ENCODE measurements at places on chromosomes 12 and 14.

- no peak for DNase-seq
Measured at GRCh38 chr14:105601360-105602242, 75.2 kb downstream of the TMEM121 start.

DNA sequence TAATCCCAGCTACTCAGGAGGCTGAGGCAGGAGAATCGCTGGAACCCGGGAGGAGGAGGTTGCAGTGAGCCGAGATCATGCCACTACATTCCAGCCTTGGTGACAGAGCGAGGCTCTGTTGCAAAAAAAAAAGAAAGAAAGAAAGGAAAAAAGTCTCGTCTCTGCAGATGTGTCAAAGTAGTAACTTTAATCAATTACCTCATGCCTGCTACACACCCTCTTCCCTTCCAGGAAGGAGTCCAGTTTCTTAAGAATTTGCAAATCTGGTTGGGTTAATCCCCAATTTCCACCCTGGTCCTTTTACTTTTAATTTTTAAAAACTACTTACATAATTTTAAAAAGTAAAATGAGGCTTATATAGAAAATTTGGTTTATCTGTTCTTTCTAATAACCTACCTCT lies 234.5 kb upstream of the KITLG start:
- no peak for DNase-seq

DNA sequence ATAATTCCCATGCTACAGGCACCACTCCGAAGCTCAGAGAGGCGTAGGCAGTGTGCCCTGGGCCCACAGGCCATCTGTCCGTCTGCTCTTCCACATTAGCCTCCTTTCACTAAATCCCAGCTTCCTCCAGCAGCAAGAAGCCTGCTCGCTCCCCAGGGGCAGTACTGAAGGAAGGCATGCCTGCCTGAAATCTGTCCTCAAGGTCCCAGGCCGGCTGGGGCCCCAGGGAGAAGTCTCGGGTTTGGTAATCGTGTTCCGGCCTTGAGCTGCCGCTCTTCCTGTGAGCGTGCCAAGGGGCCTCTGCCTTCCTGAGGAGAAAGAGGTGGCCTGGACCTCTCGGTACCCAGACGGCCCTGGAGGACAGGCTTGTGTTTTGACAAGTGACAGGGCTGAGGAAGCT lies 15.2 kb upstream of the DLK1 start:
- no peak for DNase-seq

DNA sequence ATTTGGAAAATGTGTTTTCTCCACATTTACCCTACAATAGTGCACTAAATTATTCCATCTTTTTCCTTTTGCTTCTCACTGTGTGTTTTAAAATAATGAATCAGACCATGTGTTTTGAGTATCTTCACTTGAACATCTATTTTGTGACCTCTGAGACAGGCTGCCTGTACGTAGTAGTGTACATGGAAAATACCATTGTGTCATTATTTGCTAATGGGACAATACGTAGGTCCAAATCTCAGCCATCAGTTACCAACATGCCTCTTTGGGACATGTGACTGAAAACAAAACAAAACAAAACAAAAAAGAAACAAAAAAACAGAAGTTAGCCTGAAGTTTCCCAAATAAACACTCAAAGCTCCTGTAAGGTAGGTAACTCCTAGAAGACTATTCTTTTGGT lies 7.1 kb upstream of the MYF6 start:
- DNase-seq = no peak

DNA sequence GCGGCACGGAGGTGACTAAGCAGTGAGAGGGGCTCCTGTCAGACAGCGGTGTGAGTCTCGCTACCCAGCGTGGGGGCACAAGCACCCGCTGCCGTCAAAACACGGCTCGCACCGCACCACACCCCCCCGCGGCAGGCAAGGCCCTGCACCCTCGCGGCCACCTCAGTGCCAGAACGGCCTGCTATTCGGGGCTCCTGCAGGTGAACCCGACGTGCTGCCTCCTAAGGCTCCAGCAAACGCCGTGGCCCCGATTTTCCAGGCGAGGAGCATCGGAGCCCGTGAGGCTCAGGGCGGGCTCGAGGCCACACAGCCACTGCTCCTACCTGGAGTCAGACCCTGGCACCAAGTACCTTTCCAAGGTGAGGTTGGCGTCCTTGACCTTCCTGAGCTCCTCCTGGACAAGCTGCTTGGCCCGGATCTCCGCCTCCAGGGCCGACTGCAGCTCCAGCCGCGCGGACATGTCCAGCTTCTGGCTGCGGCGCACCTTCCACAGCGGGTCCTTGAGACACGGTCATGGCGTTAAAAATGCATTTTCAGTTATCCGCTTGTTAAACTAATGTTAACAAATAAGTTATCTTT lies 41.8 kb downstream of the AMN start:
- no peak for DNase-seq

GRCh38 chr12:68510397-68510796 lies 100.3 kb upstream of the RAP1B start:
- DNase-seq = no peak

DNA sequence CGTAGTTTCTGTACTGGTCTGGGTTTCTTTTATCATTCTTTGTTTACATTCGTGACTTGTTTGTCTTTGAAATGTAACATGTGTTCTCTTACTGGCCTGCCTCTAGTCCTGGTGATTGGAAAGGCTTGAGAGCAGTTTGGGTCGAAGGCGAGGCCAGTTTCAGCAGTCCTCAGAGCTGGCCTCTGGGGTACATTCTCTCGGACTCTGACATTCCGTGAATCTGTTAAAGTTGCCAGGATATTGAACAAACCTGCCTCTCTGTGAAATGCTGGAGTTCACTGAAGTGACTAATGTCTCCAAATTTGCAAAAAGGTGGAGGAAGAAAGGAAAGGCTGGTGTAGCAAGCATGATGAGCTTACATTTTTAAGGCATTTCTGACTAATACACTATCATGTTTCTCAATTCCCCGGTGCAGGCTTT lies 1.5 kb downstream of the PLEKHA5 start:
- no peak for DNase-seq

DNA sequence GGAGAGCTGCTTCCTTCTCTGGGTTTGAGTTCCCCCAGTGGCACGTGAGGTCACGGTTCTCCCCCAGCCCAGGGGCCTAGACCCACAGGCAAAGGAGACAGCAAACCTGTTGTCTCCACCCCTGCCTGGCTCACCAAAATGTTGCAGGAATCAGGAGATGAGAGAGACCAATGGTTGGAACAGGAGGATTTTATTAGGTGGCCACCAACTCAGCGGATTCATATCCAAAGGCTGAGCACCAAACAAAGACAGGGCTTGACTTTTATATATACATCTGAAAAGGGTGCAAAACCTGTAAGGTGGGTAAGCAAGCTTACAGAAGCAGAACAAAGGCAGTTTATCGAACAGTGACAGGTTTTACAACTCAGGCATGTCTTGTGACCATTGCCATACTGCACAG lies 9.2 kb upstream of the ADAM21 start:
- no peak for DNase-seq

DNA sequence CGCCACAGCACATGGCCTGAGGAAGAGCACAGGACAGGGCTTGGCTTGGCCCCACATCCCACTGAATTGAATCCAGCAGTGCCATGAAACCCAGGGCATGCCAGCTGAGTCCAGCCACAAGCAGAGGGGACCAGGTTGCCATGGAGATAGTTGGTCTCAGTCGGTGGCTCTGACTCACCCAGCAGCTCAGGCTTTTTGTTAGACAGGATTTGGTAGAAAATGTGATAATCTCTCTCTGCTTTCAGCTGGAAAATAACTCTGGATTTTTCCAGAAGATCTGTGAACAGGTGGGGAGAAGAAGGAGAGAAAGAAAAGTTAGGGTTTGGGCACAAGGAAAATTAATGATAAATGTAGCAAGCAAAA lies 4.8 kb downstream of the MYH7 start:
- no peak for DNase-seq

GRCh38 chr12:66062290-66062625 lies 68.3 kb downstream of the LLPH start:
- DNase-seq = no peak

DNA sequence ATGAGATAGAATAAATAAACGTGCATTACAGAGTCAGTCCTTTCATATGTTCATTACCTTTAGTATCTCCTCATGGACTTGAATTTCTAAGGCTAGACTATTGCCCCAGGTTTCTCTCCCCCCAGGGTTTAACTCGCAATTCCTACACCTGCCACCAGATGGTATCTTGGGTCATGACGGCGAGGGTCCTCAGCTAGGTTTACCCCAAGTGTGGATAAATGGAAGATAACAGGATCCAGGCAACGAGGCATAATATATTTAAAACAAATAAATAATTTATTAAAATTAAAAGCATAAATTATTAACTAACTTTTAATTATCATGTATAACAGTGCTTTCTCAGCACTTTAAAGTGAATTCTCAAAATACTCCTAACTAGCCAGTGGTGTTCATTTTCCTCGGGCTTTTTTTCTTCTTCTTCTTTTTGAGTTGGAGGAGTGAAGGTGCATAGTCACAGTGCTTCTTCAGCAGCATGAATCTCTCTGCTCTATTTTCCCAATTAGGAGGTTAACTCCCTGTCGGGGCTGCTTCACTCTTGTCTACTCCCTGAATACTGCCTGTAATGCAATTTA lies 243.5 kb upstream of the CAND1 start:
- peak; percentile 17 for DNase-seq

DNA sequence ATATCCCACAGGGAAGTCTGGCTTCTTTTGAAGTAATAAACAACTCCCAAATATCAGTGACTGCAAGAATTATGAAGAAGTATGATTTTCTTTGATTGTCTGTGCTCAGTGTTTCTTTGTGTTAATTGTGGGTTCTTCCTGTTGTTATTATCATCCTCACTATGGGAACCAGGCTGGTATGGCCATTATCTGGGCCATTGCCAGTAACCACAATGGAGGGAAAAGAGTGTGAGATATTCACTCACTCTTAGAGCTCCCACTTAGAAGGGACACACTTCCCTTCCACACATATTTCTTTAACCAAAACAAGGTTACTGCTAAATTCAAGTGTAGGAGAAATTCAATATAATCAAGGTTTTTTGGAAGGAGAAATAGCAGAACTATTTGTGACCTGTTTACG lies 503.7 kb downstream of the SLC6A15 start:
- DNase-seq = no peak

DNA sequence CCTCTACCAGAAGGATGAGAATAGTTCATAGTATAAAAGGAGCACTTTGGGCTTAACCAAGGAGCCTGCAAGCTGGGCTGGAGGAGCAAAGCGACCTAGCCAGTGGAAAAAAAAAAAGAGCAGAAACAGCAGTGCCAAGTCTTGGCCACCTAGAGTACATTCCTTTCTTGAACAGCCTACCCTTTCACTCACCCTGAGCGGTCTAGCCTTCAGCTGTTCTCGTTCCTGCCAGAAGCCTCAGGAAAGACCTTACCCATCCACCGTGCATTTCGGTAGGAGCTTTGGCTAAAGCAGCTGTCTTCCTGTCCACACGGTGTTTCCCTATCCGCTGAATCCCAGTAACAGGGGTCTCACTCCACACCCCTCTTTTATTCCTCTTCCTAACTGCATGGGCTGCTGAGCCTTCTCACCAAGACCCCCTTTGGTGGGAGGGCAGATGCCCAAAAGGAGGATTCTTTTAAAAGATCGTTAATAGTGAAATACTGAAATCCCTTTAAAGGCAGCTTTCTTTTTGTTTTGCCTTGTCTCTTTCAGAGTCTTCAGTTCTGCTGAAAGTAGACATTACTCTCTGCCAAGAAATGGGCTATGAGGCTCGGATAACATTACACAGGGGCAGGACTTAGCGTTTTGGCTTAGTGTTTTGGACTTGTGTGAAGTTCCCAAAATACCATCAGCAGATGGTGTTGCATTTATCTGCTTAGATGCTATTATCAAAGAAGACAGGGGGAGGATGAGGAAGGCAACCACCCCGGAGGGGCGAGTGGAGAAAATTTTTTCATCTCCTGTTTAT lies 88.5 kb upstream of the METAP2 start:
- DNase-seq = no peak

- DNase-seq = no peak
Measured at GRCh38 chr14:20698934-20699333, 10.4 kb downstream of the ANG start.

- no peak for DNase-seq
Measured at GRCh38 chr14:79468486-79468885, 742.8 kb downstream of the DIO2 start.

DNA sequence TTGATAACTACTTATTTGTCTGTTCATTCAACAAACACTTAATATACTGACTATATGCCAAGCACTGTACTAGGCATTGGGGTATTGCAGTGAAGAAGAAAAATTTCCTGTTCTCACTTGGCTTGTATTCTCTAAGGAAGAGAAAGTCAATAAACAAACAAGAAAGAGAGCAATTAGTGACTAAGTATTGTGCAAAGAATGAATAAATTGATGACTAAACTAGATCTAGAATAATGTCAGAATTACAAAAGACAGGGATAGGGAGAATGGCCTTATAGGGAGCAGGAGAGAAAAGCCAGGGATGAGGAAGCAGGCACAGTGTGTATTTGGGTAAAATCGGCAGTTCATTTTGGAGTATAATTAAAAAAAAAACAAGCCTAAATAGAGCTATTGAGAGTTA lies 4.2 kb upstream of the LIN7A start:
- DNase-seq = no peak

DNA sequence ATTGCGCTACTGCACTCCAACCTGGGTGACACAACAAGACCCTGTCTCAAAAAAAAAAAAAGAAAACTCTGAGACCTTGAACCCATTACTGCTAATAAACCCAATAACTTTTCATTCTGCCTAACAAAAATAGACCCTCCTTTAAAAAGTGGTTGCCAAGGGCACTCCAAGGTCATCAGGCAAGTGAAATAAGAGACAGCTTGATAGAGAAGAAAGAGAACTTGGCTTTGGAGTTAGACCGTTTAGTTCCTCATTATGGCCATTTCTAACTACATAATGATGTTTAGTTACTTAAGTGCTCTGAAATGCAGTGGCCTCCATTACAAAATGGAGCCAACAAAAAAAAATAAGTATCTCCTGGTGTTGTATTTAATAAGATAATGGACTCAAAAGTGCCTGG lies 55.9 kb downstream of the PHLDA1 start:
- DNase-seq = no peak

GRCh38 chr14:42299692-42300091 lies 693.0 kb downstream of the LRFN5 start:
- DNase-seq = no peak

DNA sequence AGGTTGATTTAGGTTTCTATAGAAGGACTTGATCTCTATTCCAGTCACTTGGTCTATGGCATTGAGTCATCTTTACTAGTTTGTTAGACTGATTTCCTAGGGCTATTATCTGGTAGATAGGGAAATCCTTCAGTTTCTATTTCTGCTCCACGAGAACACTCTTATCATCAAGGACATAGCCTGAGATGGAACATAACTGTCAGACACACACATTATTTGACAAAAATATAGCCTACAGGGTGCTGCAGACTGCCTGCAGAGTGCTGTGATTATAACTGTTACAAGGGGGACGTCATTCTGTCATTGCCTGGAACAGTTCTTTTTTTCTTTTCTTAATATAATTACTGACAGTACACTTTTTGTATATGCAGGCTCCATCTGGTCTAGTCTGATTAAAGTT lies 82.0 kb downstream of the TMEM117 start:
- DNase-seq = no peak

- DNase-seq = no peak
Measured at GRCh38 chr14:96442355-96442754, 50.4 kb downstream of the AK7 start.

- no peak for DNase-seq
Measured at GRCh38 chr12:57145460-57146059, 1.9 kb downstream of the LRP1-AS start.
